Activated naive CD4-positive, alpha-beta T cell treated with anti-CD3 and anti-CD28 coated beads for 36 hours (primary cell): ENCODE measurements at places on chromosomes 7 and 10. TPM values are rescaled to one million over a fixed set of nuclear protein-coding genes. Genes with fewer than 3 reads are reported as not detected.

GRCh38 chr10:80504158-80504811, 33.4 kb upstream of the SH2D4B start:
- no peak for DNase-seq

GRCh38 chr7:35736725-35737124, 41.8 kb upstream of the HERPUD2 start:
- DNase-seq: no peak

GRCh38 chr7:43460733-43461348, 122.1 kb upstream of the STK17A start:
- no peak for DNase-seq

- no peak for DNase-seq
These were observed 17.4 kb downstream of the KPNA7 start for GRCh38 chr7:99190359-99191009.

GRCh38 chr10:86100581-86101061, 266.0 kb downstream of the GRID1 start:
- no peak for DNase-seq

DNA sequence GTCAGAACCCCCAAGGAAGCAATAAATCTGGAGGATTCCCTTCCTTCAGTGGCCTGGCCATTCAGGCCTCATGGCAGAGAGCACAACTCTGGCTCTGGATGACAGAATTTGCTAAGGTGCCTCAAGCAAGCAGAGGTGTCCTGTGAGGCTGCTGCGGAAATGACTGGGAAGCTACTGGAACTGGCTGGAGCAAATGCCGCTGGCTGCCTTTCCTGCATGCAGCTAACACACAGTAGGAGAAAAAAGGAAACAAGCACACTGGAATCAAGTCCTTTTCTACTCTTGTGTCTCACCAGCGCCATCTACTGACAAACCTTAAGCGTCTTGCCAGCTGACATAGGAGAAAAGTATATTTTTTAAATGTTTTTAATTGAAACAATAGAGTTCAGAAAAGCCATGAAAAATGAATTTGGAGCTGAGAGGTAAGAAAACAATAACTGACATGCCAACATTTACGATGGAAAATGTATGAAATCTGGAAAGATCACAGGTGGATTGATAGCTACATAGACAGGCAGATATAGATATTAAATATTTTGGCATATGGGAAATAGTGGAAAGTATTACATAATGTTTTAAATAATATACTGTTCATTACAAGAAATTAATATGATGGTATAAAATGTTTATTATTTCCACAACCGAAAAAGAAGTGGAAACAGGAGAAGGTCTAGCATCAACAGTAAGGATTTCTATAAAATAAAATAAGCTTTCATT, 951.6 kb downstream of the ANKRD7 start:
- DNase-seq: peak; percentile 51

Gene BMPR1A
- total RNA-seq: 2.9 TPM

DNA sequence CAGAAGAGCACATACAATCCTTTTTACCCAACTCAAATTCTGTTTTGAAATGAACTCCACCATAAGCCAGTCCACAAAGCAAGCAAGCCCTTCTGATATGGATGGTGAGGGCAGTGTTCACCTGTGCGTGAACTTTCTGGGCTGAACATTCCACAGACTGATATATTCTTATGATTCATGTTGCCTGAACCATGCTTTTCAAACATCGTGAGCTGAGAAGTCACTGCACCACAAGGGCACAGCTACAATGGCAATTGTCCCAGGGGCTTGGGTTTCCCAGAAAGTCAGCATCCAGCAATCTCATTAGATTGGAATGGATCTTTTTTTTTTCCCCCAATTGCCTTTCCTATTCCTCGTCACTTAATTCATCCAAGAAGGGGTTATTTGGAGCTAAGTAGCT, 86.9 kb upstream of the ZNF438 start:
- DNase-seq: no peak

- DNase-seq: no peak
These were observed 37.6 kb downstream of the PRF1 start for GRCh38 chr10:70564901-70565351.

GRCh38 chr7:101171442-101171837, 6.1 kb upstream of the VGF start:
- DNase-seq: no peak

DNA sequence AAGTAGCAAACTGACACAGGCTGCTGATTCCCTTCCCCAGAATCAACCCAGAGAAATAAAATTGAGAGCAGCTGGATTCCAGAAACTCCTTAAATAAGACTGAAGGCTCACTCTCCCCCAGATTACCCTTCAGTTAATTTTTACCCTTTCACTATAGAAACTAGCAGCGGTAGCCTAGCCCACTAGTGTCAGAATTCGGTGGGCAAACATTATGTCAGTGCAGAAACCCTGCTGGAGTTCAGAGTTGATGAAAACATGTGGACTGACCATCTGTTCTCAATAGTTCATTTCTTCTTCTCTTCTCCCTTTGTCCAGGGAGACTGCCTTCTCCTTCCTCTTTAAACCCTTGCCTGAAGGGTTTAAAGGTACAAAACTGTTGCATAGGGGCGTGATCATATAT, 100.1 kb downstream of the PODXL start:
- DNase-seq: no peak

DNA sequence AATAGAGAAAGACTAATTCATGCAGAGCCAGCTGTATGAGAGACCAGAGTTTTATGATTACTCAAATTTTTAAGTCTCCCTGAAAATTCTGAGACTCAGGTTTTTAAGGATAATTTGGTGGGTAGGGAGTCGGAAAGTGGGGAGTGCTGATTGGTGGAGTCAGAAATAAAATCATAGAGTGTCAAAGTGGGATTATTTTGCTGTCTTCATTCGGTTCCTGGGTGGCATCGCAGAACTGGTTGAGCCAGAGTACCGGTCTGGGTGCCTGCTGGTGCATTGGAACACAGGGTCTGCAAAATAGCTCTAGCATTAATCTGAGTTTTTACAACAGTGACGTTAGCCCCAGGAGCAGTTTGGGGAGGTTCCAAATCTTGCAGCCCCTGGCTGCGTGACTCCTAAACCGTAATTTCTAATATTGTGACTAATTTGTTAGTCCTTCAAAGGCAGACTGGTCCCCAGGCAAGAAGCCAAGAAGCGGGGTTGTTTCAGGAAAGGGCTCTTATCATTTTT, 32.4 kb downstream of the GPRIN2 start:
- DNase-seq: peak; percentile 3

Gene CYP3A7
- total RNA-seq: not detected

Gene NRBF2
- 15.4 TPM for total RNA-seq
